T-helper 2 cell (primary cell): ENCODE measurements at places on chromosomes 7 and 10.

GRCh38 chr10:77175631-77176222, 461.9 kb downstream of the KCNMA1 start:
- no peak for DNase-seq

GRCh38 chr10:15169555-15170401, 1.3 kb upstream of the NMT2 start:
- no peak for DNase-seq

DNA sequence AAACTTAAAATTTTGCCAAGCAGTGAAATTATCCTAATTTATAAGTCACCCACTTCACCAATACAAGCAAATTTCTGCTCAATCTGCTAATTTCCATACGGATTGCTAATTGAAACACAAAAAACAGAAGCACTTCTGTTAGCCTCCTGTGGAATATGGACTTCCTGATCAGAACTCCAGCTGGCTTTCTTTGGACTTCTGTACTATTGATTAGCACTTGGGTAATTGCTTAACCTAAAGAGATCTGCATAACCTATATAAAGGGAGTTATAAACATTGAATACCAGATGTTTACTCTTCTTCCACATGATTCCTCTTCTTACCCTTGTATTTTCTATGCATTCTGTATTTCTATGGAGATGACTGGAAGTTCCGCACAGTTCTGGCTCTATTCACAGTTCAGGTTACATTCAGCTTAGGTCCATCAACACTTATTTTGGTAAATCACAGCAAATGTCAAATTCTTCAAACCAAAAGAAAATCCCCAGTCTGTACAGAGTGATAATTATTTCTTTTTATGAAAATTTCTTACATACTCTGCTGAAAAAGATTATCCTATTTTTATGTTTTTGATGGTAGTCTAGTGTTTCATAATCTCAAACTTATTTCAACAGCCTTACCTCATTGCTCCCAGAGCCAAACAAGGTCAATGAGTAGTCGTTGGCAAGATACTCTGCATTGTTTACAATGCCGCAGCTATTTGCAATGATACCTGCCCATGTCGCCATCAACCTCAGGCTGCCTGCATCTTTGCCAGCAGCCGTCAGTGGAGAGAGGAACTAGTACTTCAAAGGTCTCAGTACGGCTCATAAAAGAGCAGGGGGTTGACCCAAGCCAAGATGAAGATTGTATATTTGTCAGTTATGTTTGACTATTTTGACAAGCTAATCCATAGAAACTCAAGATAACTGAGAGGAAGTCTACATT, 225.6 kb downstream of the AHR start:
- DNase-seq = no peak

- DNase-seq = no peak
These were observed 33.6 kb upstream of the HDAC9 start for GRCh38 chr7:18461785-18462467.

DNA sequence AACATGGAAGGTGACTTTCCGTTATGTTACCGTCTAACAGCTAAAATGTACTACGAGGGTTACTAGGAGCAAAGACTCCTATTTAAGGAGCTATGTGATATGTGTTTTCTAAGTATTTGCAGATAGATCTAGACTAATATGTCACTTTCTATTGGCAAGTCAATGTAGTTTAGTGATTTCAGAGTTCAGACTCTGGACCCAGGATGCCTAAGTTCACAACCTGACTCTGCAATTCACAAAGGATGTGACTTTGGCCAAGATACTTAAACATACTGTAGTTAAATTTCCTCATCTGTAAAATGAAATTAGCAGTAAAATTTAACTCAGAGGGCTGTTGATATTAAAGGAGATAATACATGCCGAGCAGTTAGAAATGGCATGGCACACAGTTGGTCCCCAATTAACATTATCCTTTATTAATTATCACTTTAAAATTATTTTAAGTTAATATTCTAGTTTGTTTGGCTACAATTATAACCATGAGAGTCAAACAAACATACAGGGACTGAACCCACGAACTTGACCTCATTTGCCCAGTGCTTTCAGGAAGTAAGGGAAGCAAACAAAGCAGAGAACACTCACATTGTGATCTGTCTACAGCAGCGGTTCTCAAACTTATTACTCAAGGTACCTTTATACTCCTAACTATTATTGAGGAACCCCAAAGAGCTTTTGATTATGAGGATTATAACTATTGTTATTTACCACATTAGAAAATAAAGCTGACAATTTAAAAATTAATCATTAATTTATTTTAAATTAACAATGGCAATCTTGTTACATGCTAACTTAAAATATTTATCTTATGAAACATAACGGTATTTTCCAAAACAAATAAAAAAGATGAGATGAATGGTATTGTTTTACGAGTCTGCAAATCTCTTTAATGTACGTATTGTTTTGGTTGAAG, 94.4 kb downstream of the ANK3 start:
- DNase-seq = no peak

DNA sequence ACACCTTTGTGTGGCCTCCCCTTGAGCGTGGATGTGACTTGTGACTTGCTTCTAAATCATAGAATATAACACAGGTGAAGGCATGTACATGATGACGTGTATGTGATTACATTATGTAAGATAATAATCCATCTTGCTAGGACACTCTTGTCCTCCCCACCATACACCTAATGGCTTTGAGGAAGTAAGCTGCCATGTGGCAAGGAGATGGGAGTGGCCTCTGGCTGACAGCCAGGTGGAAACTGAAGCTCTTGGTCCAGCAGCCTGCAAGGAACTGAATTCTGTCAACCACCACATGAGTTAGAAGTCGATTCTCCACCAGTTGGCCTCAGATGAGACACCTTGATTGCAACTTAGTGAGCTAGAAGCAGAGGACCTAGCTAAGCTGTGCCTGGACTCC, 67.4 kb upstream of the ELN start:
- no peak for DNase-seq

GRCh38 chr10:15209827-15210509, 41.5 kb upstream of the NMT2 start:
- peak; percentile 57 for DNase-seq

DNA sequence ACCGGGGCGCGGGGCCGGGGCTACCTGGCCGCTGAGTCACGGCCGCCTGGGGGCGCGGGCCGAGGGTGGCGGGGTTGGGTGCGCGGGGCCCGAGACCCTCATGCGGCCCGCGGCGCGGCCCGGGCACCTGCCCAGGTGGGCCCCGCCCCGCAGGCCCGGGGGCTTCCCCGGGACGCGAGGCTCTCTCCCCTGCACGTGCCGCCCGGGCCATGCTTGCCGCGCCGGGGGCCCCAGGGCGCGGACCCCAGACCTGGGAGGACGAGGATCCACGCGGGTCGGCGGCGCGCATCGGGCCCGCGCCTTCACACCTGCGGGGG, 402 bp downstream of the MAFK start:
- no peak for DNase-seq

DNA sequence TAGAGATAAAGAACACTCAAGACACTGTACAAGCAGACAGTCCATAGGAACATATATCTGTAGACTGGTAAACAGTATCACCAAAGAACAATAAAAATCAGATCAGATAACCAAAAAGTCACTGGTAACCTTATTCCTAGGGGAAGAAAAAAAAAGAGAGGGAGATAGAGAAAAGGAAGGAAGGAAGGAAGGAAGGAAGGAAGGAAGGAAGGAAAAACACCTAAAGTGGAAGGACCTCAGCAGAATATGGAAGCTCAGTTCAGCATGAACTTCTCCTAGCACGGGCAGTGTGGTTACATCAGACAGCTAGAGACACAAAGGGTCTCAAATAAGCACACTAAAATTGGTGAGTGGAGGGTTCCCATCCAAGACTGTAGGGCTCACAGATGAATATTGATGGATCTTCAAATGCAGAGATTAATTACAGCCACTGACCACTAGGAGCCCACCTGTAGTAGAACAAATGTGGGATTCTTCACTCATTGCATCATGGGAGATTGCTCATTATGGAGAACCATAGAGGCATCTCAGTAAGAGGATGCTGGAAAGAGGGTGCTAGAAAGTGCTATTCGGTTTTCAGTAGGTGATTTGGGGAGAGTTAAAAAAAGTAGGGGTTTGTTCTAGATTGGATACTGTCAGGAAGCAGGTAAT, 293.4 kb upstream of the C7orf33 start:
- DNase-seq = no peak

- DNase-seq = no peak
These were observed 128.4 kb downstream of the NRBF2 start for GRCh38 chr10:63261496-63261895.

DNA sequence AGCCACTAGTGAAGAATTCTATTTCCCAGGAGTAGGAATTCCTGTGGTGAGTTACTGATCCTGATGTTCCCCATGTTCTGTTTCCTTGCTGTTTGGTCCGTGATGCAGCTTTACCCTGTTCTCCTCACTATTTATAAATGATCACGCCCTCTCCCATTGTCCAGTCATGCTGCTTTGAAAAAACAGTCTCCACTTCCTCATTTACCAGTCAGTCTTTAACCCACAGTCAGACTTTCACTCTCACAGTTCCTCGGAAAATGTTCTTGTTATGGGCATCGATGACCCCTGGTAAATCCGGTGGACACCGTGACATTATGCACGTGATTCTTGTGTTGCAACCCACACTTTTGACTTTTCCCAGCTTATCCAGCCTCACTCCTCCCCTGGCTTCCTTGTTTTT, 14.4 kb downstream of the SCIN start:
- no peak for DNase-seq

- DNase-seq = no peak
These were observed 216.8 kb downstream of the THSD7A start for GRCh38 chr7:11615174-11615573.

DNA sequence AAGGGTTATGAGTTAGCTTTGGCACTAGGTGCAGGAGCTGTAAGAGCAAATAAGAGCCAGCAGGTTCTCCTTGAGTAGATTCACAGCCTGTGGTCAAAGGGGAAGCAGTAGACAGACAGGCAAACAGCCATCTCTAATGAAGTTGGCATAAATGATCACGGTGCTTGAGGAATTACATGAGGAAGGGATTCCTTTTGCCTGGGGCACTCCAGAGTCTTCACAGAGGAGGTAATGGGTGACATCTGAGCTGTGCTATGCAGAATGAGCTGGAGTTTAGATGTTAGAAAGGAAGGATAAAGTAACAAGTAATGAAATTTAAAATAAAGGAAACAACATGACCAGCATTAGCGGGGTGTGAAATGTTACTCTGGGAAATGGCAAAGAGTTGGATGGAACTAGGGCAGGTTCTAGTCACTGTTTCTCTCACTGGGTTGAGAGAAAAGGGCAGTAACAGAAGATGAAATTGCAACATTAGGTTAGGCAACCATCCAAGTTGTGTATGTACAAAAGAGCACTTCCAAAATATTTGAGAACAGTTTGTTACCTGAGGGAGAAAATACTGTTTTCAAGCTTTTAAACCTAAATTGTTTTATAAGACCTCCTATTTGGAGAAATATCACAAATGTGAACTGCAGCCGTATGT, 613.8 kb downstream of the PHTF2 start:
- DNase-seq = no peak

DNA sequence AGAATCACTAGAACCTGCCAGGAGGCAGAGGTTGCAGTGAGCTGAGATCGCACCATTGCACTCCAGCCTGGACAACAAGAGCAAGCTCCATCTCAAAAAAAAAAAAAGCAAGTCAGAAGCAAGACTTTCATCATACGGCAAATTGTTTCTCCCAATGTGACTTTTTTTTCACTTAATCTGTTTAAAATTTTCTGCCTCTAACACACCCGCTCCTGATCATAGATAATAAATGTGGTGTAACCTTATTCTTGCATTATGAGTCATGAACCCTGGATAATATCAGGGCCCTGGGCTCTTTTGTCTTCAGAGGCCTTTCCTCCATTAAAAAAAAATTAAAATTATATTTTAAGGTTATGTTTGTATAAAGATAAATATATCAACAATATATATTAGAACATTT, 111.4 kb upstream of the JCAD start:
- no peak for DNase-seq

DNA sequence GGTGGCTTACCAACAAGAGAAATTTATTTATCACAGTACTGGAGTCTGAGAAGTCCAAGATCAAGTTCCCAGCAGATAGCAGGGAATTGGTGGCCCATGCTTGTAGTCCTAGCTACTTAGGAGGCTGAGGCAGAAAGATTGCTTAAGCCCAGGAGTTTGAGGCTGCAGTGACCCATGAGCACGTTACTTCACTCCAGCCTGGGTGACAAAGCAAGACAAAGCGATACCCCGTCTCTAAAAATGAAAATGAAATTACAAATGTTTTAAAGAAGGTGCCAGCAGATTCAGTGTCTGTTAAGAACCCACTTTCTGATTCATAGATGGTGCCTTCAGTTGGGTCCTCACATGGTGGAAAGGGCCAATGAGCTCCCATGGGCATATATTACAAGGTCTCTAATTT, 20.6 kb upstream of the ARHGAP12 start:
- DNase-seq = no peak

DNA sequence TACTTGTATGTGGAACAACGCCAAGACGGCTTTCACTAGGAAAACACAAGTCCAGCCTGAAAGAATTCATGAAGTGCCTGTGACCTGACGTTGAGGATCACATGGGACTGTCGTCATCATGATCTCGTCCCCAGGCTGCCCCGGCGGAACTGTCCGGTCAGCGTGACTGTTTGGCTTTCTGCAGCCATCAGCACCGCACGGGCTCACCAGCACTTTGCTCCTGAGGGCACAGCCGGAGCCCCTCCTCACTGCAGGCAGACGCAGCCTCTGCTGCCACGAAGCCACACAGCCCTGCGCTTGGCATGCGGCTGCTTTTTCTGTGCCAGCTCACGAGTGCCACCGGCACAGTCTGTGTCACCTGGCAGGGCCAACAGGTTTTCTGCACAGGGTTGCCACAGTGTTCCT, 9.4 kb upstream of the GET4 start:
- no peak for DNase-seq

GRCh38 chr10:5552376-5553321, 27.9 kb downstream of the CALML3 start:
- DNase-seq = no peak

- DNase-seq = no peak
These were observed 167.3 kb upstream of the CDCA7L start for GRCh38 chr7:22113041-22113440.

- DNase-seq = no peak
These were observed 477.3 kb downstream of the SDK1 start for GRCh38 chr7:3778345-3778744.

- DNase-seq = no peak
These were observed 15.7 kb upstream of the LAMB1 start for GRCh38 chr7:108018668-108019067.

- DNase-seq = no peak
These were observed 240.7 kb downstream of the MGMT start for GRCh38 chr10:129707406-129708388.
